Astrocyte of the spinal cord (primary cell): ENCODE measurements at places on chromosomes 12 and 14.

DNA sequence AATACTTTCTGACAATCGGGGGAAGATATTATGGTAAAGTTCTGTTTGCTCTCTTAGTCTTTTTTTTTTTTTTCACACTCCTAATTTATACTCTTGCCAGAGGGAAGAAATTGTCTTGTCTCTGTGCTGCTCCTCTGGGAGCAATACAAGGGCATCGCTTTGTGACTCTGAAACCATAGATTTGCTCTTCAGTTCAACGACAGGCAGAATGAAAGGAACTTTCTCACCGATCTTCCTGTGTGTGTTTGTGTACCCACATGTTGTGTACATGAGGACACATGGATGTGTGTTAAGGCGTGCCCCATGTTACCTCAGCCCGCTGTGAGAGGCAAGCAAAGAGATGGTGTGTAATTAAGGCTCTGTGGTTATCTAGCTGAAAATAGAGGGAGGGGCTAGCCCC lies 457.6 kb downstream of the EGLN3 start:
- no peak for DNase-seq

DNA sequence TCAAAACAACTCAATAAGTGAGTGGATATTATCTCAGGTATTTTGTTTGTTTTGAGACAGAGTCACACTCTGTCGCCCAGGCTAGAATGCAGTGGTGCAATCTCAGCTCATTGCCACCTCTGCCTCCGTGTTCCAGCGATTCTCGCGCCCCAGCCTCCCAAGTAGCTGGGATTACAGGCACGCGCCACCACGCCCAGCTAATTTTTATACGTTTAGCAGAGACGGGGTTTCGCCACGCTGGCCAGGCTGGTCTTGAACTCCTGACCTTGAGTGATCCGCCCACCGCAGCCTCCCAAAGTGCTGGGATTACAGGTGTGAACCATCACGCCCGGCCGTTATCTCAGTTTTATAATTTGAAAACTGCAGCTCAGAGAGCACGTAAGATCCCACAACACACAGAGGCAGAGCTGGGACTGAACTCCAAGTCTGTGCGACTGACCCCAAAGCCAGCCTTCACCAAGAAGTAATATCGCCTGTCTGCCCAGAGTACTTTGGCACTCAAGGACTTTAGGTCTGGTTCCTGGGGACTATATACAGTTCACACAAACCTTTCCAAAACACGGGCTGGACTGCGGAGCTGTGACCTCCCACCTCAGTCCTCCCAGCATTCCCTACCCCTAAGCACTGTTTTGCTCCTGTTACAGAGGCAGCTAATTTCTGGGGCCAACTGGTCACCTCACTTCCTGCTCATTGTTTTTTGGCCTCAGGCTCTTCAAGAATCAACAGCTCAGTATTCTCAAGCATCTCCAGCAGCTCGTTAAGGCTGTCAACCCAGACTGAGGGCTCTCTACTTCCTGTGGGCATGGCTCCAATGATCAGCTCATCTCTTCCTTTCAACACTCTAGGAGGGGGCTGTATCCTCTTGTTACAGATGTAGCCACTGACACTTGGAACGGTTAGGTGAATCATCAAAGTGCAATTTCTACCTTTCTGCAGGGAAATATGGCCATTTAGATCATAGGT lies 22.5 kb downstream of the TESC start:
- no peak for DNase-seq

GRCh38 chr14:80850197-80850814 lies 91.2 kb downstream of the CEP128 start:
- peak; percentile 61 for DNase-seq

GRCh38 chr14:39812532-39813320 lies 380.5 kb upstream of the FBXO33 start:
- DNase-seq, result no peak

DNA sequence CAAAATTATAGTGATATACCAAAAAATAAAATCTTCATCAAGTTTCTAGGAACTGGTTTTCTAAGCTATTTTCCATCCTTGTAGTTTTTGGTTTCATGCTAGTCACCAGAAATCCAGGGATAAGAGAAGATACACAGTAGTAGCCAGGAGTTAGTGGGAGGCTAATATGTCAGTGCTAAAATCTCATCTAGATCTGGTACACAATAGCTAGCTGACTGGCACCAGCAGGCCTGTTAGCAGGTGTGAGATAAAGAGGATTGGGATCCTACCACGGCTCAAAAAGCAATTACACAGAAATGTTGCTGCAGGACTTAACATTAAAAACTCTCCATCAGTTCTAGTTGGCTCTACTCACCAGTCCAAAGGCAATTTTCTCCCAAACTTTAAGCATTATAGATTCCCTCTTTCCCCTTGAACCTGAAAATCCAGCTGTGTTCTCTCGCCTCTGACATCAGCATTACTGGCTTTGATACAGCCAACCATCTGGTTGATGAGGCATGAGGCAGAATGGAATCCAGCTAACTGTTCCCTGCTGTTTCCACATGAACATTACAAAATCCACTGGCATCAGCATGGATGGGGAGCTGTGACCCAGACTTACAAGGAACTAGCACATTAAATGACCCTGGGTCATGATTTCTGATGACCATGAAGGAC lies 41.8 kb upstream of the CCDC196 start:
- DNase-seq, result no peak

DNA sequence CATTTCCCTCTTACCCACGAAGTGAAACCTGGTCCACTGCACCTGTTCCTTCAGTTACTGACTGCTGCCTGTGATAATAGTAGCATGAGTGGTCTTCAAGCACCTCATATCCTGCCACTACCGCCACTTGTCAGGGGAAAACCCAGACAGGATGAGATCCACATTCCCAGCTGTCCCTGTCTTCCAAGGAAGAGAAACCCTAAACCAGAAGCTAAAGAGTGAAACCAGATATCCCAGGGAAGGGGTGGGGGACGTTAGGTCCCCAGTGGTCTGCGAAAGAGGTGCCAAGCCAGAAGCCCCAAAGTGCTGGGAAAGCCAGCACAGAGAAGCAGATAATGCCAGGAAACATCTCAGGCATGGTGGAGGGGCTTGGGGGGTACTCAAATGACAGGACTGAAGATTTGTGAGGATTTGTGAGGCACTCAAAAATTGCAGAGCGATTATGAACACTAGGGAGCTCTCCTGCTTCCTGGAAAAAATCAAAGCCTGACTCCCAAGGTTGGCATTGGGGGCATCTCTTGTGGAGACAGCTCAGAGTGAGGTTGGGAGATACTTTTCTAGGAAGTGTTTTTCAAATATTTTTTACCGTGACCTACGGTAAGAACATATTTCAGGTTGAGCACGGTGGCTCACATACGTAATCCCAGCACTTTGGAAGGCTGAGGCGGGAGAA lies 77.9 kb downstream of the TMEM30B start:
- no peak for DNase-seq

- peak; percentile 57 for DNase-seq
These were observed 87.2 kb downstream of the NINJ2 start for GRCh38 chr12:575948-576614.

GRCh38 chr12:9673404-9674225 lies 4.1 kb downstream of the CLEC2D start:
- DNase-seq, result peak; percentile 96

DNA sequence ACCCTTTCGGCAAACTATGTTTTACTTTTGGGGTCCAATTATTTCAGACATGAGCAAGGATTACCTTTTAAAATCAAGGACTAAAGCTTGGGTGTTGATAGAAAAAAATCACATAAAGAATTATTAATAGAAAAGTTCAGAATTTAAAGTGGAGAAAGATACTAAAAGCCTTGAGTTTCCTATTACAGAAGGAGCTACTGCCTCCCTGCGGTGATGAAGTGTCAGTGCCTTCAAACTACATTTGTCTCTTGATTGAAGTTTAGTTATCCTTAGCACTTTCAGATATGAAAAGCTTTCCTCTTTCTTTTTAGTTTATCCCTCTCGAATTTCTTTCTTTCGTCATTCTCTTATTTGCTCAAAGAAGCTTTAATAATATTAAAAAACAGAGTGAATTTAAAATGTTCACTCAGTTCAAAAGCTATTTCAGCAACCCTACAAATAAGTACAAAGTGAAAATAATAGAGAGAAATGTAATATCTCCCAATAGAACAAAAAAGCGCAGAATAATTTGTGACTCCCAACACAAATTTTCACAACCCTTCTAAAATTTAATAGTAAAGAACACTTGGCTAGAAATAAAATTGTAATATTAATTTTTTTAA lies 87.6 kb downstream of the SEC23A start:
- peak; percentile 58 for DNase-seq

DNA sequence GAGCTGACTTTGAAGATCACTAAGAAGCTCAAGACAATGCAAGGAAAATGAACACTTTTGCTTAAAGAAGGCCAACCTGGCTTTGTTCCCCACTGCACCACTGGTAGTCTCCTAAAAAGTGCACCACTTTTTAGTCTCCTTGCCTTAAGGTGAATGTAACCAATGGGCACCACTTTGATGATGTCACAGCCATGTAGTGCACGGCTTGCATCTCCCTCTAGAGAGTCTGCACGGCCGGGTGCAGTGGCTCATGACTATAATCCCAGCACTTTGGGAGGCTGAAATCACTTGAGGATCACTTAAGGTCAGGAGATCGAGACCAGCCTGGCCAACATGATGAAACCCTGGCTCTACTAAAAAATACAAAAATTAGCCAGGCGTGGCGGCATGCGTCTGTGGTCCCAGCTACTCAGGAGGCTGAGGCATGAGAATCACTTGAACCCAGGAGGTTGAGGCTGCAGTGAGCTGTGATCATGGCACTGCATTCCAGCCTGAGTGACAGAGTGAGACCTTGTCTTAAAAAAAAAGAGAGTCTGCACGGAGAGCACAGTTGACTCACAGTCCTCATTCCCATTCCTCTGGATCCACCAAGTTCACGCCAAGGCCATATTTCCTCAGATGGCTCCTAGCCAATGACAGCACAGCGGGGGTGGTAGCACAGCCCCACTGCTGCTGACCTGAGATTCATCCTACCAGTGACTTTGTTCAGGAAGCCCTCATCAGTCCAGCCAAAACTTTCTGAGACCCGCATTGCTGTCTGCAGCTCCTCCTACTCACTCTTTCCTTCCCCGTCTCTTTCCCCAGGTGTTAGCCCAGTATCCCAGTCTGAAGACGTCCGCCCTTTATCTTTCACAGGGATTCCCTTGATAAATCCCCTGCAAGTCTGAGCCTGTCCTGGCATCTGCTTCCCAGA lies 16.5 kb upstream of the IFT81 start:
- DNase-seq, result peak; percentile 93

DNA sequence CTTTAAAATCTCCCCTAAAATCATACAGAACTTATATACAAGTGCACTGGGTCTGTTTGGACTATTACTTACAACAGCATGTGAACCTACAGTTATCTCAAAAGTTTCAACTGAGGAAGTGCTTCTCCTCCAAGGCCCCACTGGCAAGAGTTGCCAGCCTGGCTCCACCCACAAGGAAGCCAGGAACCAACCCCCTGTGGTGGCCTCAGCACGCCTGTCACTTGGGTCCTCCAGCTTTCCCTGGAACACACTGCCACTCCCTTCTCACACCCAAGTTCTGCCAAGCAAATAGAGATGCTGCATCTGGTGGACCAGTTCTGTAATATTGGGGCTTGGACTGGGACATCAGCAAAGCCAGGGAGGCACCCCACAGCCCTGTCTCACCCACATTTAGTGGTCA lies 115.4 kb downstream of the GCH1 start:
- DNase-seq, result no peak

DNA sequence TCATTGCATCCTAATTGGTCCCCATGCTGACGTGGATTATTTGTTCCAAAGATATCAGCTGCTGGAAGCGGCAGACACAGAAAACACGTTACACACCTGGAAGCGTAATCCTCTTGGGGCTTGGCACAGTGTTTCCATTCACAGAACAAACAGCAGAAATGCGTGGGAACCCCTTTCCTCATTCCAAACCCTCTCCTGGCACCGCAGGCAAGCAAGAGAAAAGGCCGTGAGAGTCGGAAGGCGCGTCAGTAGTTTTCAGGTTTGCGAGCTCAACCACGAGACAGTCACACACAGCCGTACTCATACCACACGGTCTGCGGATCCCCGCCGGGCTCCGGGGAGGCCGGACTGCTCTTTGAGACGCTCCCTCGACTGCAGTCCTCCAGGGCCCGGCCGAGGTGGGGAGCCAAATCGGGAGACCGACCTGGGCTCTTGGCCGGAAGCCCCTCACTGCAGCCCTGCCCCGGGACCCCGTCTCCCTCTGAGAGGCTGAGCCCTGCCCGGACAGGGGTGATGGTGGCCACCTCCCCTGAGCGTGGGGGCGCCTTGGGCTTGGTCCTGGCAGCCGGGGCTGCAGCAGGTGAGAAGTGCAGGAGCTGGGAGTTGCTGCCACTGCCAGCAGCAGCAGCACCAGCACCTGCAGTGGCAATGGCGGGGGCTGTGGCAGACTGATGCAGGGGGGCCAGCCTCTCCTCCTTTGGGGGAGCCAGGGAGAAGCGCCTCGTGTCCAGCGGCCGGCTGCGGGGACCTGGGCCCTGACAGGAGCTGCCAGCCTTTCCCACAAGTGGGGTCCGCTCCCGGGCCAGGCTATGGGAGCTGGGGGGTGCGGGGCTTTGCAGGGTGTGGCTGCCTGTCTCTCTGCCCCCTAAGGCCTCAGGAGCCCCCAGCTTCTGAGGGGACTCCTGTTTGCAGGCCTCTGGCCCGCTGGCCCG lies 28.1 kb upstream of the GPR68 start:
- no peak for DNase-seq

GRCh38 chr14:102461490-102462338 lies 47.9 kb downstream of the ANKRD9 start:
- no peak for DNase-seq

DNA sequence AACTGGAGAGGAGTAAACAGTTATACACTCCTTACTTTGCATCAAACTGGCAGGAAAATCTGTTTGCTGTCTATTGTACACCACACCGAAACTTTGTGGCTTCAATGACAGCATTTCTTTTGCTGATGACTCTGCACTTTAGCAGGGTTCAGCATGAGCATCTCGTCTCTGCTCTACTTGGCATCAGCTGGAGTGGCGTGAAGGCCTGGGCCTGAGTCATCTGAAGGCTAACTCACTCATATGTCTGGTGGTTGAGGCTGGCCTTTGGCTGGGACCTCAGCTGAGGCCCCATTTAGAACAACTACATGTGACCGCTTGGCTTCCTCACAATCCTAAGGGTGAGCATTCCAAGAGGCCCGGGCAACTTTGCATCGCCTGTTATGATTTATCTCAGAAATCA lies 28.7 kb upstream of the REP15 start:
- peak; percentile 86 for DNase-seq

DNA sequence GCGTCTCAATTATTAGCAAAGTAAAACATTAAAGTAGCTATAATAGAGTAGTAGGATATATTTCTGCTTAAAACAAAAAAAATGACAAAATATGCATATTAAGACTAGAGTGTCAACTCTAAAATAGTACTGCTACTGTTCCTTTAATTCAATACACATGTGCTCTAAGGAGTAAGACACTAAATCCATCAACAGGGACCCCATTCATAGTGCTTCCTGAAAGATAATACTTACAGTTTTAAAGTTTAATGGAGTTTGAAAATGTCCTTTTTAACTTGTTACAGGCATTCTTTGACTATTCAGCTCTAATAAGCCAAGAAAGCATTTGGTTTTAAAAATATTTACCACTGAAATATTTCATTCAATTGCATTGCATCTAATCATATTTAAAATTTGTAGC lies 145.2 kb downstream of the ADAMTS20 start:
- no peak for DNase-seq

- peak; percentile 94 for DNase-seq
These were observed 459.4 kb downstream of the ETNK1 start for GRCh38 chr12:23084236-23084995.

- DNase-seq, result no peak
These were observed 12.0 kb upstream of the AMN start for GRCh38 chr14:102910442-102910841.

- DNase-seq, result no peak
These were observed 132.3 kb downstream of the C12orf75 start for GRCh38 chr12:105462831-105463230.

- DNase-seq, result peak; percentile 74
These were observed 19.8 kb downstream of the ZBTB42 start for GRCh38 chr14:104820669-104821228.

- no peak for DNase-seq
These were observed 108.6 kb upstream of the FZD10 start for GRCh38 chr12:130053651-130054069.
